ENCODE measurements at places on chromosomes 3 and 15. TPM values are rescaled to one million over a fixed set of nuclear protein-coding genes. Genes with fewer than 3 reads are reported as not detected.

Gene CAMK2N2
- total RNA-seq, result 0.16 TPM

Gene USP50
- 1.5 TPM for total RNA-seq

Gene VPS8
- total RNA-seq, result 67.5 TPM

Gene SMAD6
- 176 TPM for total RNA-seq

Gene GOLGA8A
- total RNA-seq, result 396 TPM

Gene GOLGA8H
- 0.51 TPM for total RNA-seq

GRCh38 chr3:151445273-151446001 lies 15.4 kb downstream of the IGSF10 start:
- DNase-seq, result no peak
- peaks cover 4% of the 10 kb centered on the region for H3K36me3 ChIP-seq
- H3K4me1 ChIP-seq, result no peaks in the 10 kb centered on the region
- no peak overlapping the region for H3K27ac ChIP-seq

GRCh38 chr3:114872050-114872449 lies 275.0 kb downstream of the ZBTB20 start:
- no peaks in the 10 kb centered on the region for H3K36me3 ChIP-seq
- H3K4me3 ChIP-seq, result no peak overlapping the region
- peaks cover 9% of the 10 kb centered on the region for H3K4me1 ChIP-seq
- no peaks in the 10 kb centered on the region for H3K27me3 ChIP-seq
- no peak overlapping the region for H3K27ac ChIP-seq

DNA sequence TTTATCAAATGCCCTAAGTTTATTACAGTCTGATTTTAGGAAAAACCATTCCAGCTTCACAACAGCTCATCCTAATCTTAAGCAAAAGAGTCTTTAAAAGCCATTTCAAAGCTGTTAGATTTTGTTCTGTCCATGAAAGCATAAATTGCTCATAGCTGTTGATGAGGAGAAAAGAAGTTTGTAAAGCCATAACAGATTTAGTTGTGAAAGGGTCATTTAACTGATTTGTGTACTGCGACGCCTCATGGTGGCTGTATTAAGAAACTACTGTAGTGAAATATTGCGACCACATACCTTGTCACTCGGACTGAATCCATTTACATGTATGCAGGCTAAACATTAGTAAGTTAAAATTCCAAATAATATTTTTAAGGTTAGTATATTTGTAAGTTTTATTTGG lies 20.9 kb downstream of the BBX start:
- H3K36me3 ChIP-seq, result peaks cover 6% of the 10 kb centered on the region
- no peak overlapping the region for H3K27ac ChIP-seq
- no peaks in the 10 kb centered on the region for H3K27me3 ChIP-seq
- H3K4me3 ChIP-seq, result no peak overlapping the region
- DNase-seq, result no peak

- H3K4me1 ChIP-seq, result peaks cover 19% of the 10 kb centered on the region
- H3K27ac ChIP-seq, result peak overlapping the region; percentile 63
- no peak overlapping the region for H3K4me3 ChIP-seq
- DNase-seq, result peak; percentile 62
- H3K27me3 ChIP-seq, result peaks cover 4% of the 10 kb centered on the region
Observed at GRCh38 chr3:45210308-45211041, 15.6 kb downstream of the TMEM158 start.

DNA sequence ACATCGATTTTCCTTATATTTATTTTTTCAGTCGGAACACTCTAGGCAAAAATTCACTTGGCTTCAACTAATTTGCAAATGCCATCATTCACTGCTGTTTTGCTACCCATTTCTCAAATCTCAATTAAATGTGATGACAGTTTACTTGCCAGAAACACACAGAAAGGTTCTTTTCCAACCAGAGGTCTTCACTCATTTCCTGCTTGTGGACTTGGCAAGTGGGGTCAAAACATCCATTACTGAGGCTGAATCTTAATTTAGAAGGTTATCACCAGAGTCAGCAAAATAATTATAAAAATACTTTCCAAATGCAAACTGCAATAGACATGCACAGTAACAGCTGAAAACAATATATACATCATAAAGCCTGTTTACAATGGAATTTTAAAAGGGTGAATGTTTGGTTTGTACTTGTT lies 625.4 kb upstream of the TBL1XR1 start:
- H3K27ac ChIP-seq, result peak overlapping the region; percentile 60
- H3K36me3 ChIP-seq, result no peaks in the 10 kb centered on the region
- peaks cover 47% of the 10 kb centered on the region for H3K4me1 ChIP-seq
- DNase-seq, result no peak
- H3K27me3 ChIP-seq, result no peaks in the 10 kb centered on the region

DNA sequence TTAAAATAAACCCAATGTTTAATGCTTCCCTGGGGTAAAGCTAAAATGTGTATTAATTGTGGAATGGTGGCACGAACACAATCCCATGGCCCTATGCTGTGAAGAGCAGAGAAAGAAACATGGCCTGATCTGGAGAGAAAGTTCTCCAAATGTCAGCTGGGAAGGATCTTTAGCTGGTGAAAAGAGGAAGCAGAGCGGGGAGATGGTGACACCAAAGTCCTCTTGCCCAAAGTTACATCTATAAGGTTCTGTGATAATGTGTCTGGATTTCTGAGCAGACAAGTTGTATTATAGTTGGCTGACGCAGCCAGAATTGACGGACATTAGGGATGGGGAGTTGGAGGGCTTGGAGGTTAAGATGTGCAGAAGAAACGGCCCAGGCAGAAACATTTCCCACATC lies 196.2 kb downstream of the CHST2 start:
- no peak for DNase-seq
- peaks cover 8% of the 10 kb centered on the region for H3K4me1 ChIP-seq
- H3K36me3 ChIP-seq, result no peaks in the 10 kb centered on the region
- peaks cover 2% of the 10 kb centered on the region for H3K27me3 ChIP-seq

- H3K36me3 ChIP-seq, result no peaks in the 10 kb centered on the region
- H3K4me3 ChIP-seq, result no peak overlapping the region
- no peak overlapping the region for H3K27ac ChIP-seq
- H3K4me1 ChIP-seq, result peaks cover 11% of the 10 kb centered on the region
- peaks cover under 1% of the 10 kb centered on the region for H3K27me3 ChIP-seq
Observed at GRCh38 chr3:182500289-182500688, 293.0 kb upstream of the ATP11B start.

GRCh38 chr3:61828184-61828874 lies 267.0 kb downstream of the PTPRG start:
- no peaks in the 10 kb centered on the region for H3K36me3 ChIP-seq
- no peaks in the 10 kb centered on the region for H3K27me3 ChIP-seq
- no peak for DNase-seq

DNA sequence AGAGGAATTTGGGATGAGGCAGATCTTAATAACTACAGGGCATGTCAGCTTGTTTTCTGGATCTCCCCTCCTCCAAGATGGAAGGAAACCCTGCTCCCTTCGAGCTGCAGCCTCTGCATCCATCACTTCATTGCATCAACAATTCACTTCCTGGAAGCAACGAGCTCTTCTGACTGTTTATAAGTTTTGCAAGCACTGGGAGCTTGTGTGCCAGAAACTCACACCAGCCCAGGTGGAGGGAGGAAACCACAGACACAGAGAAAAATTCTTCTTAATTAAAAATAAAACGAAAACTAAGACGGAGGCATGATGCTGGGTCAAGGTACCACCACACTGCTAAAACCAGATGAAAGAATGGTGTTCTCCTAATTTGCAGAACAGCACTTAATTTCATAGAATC lies 10.6 kb downstream of the LRIG1 start:
- DNase-seq, result no peak
- H3K4me3 ChIP-seq, result no peak overlapping the region
- peaks cover 22% of the 10 kb centered on the region for H3K4me1 ChIP-seq

DNA sequence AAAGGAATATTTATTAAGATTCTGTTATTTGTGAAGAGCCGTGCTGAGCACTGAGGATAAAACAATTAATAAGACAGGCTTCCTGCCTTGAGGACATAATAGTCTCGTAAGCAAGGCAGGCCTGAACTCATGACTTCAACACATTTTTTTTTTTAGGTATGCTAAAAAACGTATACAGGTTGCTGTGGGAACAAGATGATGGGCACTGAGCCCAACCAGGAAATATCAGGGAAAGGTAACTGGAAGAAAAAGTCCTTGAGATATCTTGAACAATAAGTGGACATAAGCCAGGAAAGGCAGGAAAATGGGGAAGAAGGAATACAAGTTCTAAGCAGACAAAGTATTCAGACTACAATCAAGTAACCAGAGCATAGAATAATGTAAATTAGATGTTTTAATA lies 26.1 kb downstream of the CERS3 start:
- peaks cover 28% of the 10 kb centered on the region for H3K27me3 ChIP-seq
- no peak overlapping the region for H3K27ac ChIP-seq
- no peaks in the 10 kb centered on the region for H3K4me1 ChIP-seq
- no peaks in the 10 kb centered on the region for H3K36me3 ChIP-seq
- H3K4me3 ChIP-seq, result no peak overlapping the region
- no peak for DNase-seq

DNA sequence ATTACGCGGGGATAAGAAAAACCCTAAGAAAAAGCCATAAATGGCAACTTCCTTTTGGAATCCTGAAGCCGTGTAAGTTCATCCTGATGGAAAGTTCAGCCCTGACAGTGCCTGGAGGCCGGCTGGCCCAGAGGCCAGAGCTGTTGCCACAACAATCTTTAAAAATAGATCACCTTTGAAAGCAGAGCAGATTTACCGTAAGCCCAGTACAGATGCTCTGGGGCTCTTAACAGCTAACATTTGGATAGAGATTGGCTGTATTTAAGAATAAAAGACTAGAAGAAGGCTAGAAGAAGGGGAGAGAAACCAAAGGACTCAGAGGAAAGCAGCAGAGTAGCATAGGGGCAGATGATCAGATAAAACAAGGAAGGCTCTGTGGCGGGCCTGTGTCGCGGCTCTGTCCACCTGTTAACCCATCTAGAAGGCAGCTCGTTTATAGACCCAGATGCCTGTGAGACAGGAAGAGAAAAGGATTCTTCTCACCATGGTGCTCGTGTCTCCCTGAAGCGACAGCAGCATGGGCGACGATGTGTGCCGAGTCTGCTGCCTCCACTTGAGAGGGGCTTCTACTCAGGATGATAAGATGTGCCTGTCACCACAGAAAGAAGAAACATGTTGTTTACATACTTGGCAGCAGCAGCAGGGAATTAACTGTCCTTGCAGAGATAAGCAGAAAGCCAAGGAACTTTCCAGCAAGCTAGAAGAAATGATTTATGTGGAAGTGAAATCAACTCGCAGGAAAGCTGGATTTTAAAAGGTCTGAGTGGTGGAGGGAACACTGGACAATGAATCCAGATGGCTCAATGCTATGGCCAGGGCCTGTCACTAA lies 69.9 kb downstream of the SYNM start:
- no peak for DNase-seq
- peak overlapping the region; percentile 85 for H3K27ac ChIP-seq
- H3K4me3 ChIP-seq, result no peak overlapping the region
- peaks cover 14% of the 10 kb centered on the region for H3K36me3 ChIP-seq
- peaks cover 21% of the 10 kb centered on the region for H3K4me1 ChIP-seq

DNA sequence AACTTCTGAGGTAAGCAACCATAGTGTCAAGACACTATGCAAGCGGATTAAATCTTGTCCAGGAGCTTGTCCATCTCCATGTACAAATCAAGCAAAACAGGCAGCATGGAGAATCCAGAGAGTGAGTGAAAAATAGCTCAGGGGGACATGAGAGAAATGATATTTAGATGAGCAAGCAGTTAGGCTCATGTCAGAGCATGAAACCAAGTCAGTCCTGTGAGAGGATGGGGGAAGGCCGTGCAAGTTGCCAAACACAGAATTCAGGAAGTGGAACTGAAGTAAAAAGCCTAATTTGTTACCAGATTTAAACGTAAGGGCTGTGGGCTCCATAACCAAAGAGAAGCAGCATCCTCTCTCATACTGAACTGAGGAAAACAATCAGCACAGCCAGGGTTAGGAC lies 995.9 kb downstream of the MCTP2 start:
- H3K27ac ChIP-seq, result peak overlapping the region; percentile 47
- no peak overlapping the region for H3K4me3 ChIP-seq
- no peak for DNase-seq
- H3K27me3 ChIP-seq, result no peaks in the 10 kb centered on the region

- H3K36me3 ChIP-seq, result no peaks in the 10 kb centered on the region
- H3K27ac ChIP-seq, result no peak overlapping the region
- no peak overlapping the region for H3K4me3 ChIP-seq
- peaks cover 18% of the 10 kb centered on the region for H3K27me3 ChIP-seq
Observed at GRCh38 chr3:43222590-43222989, 63.8 kb upstream of the SNRK start.

- H3K27ac ChIP-seq, result no peak overlapping the region
- no peaks in the 10 kb centered on the region for H3K27me3 ChIP-seq
- no peaks in the 10 kb centered on the region for H3K36me3 ChIP-seq
- H3K4me3 ChIP-seq, result no peak overlapping the region
Observed at GRCh38 chr3:132756108-132756650, 34.0 kb upstream of the NPHP3 start.

- DNase-seq, result no peak
- H3K27me3 ChIP-seq, result no peaks in the 10 kb centered on the region
- H3K27ac ChIP-seq, result no peak overlapping the region
Observed at GRCh38 chr3:153180860-153181372, 18.9 kb downstream of the RAP2B start.

- no peak for DNase-seq
- no peaks in the 10 kb centered on the region for H3K36me3 ChIP-seq
- no peak within 1 kb of the TSS for H3K4me3 ChIP-seq
- H3K27me3 ChIP-seq, result no peaks in the 10 kb centered on the region
Observed at GRCh38 chr15:23447107-23447500, at the start of gene GOLGA6L2. Gene GOLGA6L2 (minus strand): TSS chr15:23447243. CDS start chr15:23447181, 62 bp downstream.

Measured in mesothelial cell of epicardium (in vitro differentiated cells).